ENCODE measurements at places on chromosomes 2 and 18. TPM values are rescaled to one million over a fixed set of nuclear protein-coding genes. Genes with fewer than 3 reads are reported as not detected.

DNA sequence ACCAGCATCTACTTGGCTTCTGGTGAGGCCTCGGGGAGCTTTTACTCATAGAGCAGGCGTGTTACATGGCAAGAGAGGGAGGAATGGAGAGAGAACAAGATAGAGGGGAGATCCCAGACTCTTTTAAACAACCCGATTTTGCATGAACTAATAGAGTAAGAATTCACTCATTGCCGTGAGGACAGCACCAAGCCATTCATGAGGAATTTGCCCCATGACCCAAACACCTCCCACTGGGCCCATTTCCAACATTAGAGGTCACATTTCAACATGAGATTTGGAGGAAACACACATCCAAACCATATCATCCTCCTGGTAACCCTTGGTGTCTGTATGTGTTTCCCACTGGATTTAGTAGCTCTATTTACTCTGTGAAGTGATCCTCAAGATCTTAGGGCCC is 249.9 kb upstream of the SP5 start:
- DNase-seq: no peak

GRCh38 chr18:61466736-61467135 is 133.5 kb downstream of the CDH20 start:
- no peak for DNase-seq

DNA sequence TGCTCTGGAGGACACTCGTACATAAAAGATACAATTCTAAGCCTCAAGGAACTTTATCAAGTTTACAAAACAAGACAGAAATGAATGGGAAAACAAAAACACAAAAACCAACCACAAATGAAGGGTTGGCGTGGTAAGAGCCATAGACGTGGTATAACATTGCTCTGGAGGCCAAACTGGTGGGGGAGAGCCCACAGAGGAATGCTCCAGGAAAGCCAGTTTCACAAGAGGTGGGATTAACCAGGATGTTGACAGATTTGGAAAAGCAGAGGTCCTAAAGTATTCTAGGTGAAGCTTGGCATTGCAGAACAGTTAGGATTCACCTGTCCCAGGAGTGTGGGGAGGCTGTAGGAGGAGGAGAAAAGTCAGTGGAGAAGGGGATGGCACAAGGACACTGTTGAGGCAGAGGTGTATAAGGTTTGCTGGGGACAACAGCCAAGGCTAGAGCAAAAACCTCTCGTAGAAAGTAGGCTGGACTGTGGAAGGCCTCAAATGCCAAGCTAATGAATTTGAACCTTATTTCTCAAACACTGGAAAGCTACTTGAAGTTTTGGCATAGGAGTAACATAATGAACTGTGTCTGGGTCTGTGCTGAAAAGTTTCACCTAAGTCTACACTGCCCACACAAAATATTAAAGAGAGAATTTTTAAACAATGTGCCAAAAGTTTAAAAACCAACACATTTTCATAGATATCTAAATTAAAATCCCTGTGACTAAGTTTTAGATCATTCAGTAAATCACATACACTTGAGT is 135.1 kb downstream of the THADA start:
- DNase-seq: no peak

DNA sequence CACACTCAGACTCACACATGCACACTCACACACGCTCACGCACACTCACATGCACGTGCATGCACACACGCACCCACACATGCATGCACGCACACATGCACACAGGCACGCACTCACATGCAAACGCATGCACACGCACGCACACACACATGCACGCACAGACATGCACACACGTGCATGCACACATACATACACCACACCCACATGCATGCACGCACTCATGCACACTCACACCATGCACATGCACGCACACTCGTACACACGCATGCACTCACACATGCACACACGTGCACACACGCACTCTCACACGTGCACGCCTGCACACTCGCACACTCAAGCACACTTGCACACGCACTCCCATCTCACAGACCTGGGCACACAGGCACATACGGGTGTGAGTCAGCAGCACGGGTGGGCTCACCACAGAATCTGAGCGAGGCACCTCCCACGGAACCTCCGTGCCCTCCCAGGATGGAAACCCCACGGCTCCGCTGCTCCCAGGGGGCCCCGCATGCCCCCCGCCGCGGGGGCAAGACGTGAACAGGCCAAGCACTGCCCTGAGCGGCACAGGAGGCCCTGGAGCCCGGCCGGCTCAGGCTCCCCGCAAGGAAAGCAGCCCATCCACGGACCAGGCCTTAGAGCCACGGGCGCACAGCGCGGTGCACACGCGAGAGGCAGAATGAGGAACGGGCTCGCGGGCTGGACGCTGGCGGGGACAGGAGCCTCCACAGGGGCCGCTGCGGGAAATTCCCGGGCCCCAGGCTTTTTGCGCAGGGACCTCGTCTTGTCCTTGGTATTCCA is 8.4 kb upstream of the KCNG2 start:
- no peak for DNase-seq

- no peak for DNase-seq
These were observed 748.7 kb upstream of the CHAC2 start for GRCh38 chr2:53018825-53019425.

DNA sequence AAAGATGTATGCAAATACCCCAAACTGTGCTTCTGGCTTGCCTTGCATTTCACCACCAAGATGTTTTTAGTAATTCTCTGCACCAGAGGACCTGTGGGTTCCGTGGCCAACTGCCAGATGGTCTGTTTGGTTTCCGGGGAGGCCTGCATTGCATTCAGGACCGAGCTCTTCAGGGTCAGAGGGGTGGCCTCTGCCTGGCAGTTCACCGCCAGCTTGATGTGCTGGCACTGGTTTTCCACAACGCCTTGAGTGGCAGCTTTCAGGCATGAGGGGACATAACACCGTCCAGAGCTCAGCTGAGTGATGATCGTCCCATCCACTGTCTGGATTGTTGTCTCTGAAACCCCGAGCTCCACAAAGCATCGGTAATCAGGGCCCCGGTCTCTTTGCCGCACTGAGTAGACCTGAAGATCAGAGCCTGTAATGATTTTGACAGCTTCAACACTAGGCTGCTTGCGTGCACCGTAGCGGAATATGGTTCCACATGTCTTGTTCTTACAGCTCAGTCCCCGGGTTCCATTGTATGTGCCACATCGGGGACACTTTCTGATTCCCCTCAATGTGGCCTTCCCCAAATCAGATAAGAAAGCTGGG is 9.4 kb downstream of the C2orf42 start:
- DNase-seq: no peak

DNA sequence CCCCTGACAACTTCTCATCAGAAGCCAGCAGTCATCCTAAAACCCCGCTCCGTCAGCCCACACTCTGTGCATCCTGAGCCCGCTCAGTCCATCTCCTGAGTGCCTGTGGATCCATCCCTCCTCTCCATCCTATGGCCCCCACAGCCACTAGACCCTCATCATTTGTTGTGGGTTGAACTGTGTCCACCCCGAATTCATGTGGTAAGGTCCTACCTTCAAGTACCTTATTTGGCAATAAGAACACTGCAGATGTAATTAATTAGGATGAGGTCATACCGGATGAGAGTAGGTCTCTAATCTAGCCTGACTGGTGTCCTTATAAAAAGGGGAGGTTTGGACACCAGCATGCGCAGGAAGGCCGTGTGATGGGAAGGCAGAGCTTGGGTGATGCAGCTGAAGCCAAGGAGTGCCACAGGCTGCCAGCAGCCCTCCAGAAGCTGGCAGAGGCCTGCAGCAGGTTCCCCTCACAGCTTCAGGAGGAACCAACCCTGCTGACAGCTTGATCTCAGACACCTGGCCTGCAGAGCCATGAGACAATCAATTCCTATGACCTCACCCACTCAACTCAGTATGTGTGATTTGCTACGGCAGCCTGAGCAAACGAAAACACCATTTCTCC is 192.4 kb downstream of the ZBTB7C start:
- no peak for DNase-seq

GRCh38 chr2:106523976-106524665 is 37.0 kb downstream of the CD8B2 start:
- DNase-seq: no peak

DNA sequence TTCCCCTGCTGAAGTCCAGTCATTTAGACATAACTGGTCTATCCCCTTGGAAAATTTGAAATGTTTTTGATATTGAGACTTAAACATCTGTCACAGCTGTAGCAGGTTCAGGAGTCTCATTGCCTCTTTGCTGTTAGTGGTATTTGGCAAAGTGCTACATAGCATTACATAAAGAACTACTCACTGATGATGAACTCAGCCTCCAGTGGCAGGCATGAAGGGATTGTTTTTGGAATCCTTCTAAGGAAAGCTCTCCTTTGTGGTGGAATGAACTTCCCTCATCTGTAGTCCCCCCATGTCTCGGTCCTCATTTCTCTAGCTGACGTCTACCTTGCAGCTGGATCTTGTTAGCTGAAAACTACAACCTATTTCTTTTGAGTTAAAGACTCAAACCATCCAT is 111.6 kb downstream of the TACR1 start:
- no peak for DNase-seq

- DNase-seq: no peak
These were observed 40.6 kb downstream of the CHST10 start for GRCh38 chr2:100376836-100377235.

- DNase-seq: no peak
These were observed 10.5 kb downstream of the DRC1 start for GRCh38 chr2:26412091-26412673.

GRCh38 chr2:240646176-240646899 is 21.1 kb downstream of the GPR35 start:
- no peak for DNase-seq

GRCh38 chr2:10400568-10400977 is 47.6 kb downstream of the ODC1 start:
- no peak for DNase-seq

DNA sequence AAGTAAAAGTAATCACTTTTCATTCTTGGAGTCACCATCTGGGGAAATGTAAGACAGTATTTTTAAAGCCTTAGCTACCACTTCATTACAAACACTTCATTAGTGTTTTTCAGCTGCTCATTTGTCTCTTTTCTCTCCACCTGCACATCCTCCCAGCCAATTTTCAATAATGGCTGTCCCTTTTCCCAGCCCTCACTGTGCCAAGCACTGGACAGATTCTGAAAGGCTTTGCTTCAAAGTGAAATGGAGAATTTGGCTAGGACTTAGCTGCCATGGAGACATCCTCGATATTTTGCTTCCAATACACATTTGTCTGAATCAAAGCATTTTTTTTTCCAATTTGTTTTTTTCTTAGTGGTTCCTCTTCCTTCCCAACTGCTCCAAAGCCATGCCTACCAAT is 272.4 kb upstream of the NRXN1 start:
- DNase-seq: no peak

- DNase-seq: no peak
These were observed 81.3 kb downstream of the PTRHD1 start for GRCh38 chr2:24711865-24712264.

SATB2 gene
- polyA plus RNA-seq: 5.3 TPM

RNF103 gene
- 17.6 TPM for polyA plus RNA-seq

CHST9 gene
- not detected for polyA plus RNA-seq

FAM237A gene
- not detected for polyA plus RNA-seq

EN1 gene
- not detected for polyA plus RNA-seq

RTP5 gene
- not detected for polyA plus RNA-seq

UGT1A3 gene
- not detected for polyA plus RNA-seq
